ENCODE measurements at places on chromosomes 13 and 19.

DNA sequence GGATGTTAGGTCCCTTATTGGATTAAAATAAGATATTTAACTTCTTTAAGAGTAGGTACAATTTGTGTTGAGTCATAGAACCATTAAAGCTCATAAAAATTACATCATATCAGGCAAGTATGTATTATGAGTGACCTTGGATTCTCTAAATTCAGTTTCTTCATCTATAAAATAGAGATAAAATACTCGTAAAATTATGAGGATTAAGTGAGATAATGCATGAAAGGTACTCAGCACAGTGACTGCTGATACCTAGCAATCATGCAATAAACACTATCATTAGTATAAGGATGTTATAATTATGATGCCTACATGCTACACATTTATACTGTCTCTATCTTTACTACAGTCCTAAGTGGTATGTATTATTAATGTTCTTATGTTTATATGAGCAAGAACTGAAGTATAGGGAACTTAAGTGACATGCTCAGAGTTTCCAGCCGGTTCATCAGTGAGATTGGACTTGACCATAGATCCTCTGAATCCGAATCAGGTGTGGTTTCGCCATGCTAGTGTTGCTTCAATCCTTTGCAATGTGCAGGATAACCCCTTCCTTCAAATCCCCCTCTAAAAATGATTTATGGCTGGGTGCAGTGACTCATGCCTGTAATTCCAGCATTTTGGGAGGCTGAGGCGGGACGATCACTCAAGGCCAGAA, 22.9 kb upstream of the FRY start:
- no peak for DNase-seq

DNA sequence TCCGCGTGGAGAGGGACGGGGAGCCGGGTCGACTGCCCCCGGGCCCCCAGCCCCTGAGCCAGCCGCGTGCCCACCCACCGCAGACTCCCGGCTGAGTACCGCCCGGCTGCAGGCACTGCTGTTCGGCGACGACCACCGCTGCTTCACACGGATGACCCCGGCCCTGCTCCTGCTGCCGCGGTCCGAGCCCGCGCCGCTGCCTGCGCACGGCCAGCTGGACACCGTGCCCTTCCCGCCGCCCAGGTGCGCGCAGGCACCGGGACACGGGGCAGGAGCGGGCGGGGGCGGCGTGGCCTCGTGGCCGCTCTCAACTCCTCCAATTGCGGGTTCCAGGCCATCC, 1.6 kb downstream of the AMH start:
- no peak for DNase-seq

DNA sequence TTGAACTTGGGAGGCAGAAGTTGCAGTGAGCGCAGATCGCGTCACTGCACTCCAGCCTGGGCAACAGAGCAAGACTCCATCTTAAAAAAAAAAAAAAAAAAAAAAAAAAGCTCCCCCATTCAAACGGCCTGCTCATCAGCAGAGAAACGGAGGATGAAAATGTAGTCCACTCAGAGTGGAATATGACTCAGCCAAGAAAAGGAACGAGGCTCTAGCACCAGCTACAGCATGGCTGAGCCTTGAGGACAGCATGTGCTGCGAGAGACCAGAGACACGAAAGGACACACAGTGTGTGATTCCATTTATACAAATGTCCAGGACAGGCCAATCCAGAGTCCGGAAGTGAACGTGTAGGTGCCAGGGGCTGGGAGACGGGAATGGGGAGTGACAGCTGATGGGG, 18.1 kb upstream of the MIER2 start:
- no peak for DNase-seq

DNA sequence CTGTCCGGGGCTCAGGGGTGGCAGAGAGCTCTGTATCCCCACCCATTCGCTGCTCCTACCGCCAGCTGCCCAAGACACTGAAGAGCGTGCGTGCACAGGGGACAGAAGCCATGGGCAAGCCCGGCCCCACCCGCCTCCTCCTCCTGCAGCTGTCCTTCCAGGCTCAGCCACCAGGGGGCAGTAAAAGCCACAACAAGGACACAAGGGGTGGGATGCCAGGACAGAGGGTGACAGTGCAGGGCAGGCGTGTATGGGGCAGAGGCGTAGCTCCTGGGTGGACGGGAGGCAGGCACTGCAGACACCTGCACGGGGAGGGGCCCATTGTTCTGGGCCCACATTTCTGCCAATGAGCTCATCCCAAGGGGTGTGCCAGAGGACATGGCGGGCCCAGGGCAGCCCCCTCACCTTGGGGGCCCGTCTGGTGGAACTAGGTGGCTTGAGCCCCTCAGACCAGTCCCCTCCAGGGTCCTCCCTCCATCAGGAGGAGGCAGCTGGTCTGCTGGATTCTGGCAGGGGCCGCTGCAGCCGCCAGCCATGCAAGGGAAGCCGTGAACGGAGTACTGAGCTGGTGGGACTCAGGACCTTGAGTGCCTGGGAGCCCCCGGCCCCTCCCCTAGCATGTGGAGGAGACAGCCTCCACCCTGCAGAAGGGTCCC, 61.2 kb downstream of the MLLT1 start:
- peak; percentile 96 for DNase-seq

GRCh38 chr19:40599331-40599901, 1.8 kb upstream of the LTBP4 start:
- no peak for DNase-seq

DNA sequence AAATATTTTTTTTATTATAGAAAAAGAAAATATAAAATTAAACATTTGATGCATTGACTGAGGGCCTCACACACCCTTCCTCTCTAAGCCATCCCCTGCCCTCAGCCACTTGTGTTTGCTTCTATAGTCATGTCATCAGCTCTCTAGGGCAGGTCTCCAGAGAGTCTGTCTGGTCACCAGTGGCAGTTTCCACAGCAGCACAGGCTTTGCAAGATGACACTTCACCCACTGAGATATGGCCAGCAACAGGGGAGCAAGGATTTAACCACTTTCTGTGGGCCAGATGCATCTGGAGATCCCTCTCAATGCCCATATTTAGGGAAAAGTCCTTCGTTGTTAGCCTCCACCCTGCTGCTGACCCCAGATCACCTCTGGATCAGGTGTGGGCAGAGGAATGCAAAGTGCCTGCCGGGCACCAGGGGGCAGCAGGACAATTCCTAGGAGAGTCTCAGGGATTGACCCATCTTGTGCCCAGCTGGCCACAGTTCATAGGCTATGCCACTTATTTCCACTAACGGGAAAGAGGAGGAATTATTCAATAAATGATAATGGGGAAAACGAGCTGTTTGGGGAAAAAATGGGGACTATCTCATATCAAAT, 4.8 kb downstream of the ABCC4 start:
- peak; percentile 41 for DNase-seq

- DNase-seq, result no peak
These were observed 74.8 kb upstream of the IPO5 start for GRCh38 chr13:97878431-97879375.

GRCh38 chr19:14525729-14526128, 3.7 kb upstream of the TECR start:
- DNase-seq, result no peak

DNA sequence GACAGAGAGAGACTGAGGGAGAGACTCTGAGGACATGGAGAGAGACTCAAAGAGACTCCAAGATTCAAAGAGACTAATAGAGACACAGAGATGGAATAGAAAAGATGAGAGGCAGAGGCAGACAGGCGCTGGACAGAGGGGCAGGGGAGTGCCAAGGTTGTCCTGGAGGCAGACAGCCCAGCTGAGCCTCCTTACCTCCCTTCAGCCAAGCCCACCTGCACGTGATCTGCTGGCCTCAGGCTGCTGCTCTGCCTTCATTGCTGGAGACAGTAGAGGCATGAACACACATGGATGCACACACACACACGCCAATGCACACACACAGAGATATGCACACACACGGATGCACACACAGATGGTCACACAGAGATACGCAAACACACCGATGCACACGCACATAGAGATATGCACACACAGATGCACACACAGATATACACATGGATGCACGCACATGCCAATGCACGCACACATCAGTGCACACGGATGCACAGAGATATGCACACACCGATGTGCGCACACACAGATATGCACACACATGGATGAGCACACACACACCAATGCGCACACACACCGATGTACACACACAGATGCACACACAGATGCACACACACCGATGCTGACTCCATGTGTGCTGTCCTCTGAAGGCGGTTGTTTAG, 3.3 kb upstream of the F10 start:
- DNase-seq, result no peak

DNA sequence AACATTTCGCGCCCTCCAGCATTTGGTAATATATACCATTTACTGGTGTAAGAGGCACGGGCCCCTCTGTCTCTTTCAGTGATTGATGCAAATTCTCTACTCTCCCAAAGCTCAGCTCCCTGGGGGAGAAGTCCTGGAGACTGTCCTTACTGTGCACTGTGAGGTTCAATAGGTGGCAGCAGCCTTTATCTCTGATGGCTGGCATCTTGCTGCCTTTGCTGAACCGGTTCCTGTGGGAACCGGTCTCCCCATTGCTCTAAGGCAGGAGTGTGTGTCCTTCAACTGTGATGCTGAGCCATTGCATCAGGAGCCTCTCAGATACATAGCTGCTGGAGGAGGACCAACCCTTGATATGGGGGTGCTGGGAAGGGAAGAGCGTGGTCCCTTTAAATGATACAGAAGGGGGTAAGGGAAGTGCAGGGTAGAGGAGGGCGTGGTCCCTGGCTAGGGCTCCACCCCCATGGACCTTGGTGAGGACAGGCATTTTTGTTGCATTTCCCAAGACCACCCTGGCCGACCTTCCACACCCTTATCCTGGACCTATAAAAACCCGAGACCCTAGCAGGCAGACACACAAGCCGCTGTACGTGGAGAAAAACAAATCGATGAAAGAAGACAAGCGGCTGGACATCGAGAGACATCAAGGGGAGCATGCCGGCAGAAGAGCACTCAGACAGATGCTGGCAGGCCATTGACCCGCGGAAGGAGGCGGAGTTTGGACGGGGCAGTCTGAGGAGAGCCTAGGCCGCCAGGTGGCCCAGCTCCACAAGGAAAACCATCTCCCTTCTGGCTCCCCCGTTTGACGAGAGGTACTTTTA, 41.1 kb upstream of the GTF3A start:
- DNase-seq, result no peak

- no peak for DNase-seq
These were observed 710.4 kb downstream of the EFNB2 start for GRCh38 chr13:105825071-105825470.

GRCh38 chr19:56991912-56992311, 127.9 kb upstream of the USP29 start:
- DNase-seq, result no peak

DNA sequence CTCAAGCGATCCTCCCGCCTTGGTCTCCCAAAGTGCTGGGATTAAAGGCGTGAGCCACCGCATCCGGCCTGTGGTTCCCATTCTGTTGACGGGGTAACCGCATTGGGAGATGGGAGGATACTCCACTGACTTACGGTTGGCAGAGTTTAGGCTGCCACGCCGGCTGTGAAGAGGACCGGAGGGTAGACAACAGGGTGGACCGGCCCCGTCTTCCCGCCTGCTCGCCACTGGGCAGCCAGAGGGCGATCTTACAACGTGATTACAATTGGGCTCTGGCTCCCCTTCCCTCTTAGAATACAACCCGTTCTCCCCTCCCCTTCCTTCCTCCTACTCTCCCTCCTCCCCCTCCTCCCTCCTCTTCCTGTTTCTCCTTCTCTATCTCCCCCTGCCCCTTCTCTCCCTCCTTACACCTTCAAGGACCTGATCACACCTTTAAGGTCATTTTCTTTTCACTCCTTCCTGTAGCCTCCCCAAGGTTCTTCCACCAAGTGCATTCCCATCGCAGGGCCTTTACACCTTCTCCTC, 957 bp upstream of the CCDC194 start:
- peak; percentile 43 for DNase-seq

GRCh38 chr19:18502246-18502637, 19.6 kb downstream of the ELL start:
- no peak for DNase-seq

DNA sequence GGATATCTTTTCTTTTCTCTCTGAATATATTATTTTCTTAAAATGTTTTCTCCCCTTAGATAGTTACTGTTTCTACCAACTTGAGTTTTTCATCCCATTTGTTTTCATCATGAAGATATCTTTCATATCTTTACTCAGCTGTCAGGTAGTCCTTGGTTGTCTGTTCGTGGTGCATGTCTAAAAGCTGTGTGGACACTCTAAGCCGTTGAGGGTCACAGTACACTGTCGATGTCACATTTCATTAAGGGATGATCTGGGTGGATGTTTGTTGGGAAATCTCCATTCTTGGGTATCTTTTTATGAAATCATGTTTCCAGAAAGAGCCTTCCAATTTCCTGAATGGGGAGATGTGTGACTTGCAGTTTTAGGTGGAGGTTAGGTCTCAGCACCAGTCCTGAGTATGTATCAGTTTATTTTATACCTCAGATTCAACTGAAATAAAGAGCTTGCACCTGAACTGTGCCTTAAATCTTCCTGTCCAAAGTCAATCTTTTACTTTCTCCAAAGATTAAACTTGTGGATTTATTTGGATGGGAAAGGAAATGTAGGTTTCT, 23.2 kb downstream of the ZMYM2 start:
- DNase-seq, result no peak

DNA sequence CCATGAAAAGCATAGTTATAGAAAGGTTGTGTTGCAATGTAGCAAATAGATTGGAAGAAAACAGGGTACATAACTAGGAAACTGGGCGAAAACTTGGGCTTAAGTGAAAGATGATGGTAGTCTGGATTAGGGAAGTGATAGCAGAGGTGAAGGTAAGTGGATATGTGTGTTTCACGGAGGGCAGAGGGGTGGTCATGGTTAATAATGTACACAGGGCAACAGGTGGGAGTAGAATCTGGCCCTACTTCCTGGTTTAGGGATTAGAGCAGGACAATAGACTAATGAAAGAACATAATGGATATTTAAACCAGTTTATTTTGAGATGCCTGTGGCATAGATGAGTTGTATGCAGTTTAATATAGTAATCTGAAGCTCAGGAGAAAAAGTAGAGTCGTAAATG, 257.3 kb upstream of the SPRY2 start:
- DNase-seq, result no peak

GRCh38 chr19:17455308-17456123, 5.2 kb downstream of the NXNL1 start:
- peak; percentile 48 for DNase-seq

GRCh38 chr19:50248413-50248812, 45.0 kb downstream of the MYH14 start:
- no peak for DNase-seq

- DNase-seq, result no peak
These were observed 10.2 kb downstream of the PRPF31 start for GRCh38 chr19:54125713-54126112.

DNA sequence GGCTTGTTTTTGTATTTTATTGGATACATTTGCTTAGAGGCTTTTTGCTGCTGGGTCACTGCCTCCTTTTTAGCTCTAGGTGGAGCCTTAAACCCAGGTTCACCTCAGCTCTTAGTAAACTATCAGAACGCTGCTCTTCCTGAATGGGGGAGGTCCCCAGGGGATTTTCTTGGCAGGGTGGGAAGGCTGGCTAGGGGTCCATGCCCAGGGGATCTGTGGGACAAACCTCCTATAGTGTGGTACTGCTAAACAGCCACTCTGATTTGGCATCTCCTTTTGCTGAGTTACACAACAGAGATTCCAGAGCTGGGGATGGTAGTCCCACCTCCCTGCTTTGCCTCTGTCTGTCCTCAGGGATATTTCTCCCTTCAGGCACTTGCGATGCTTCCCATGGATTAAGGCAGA, 204.9 kb downstream of the ZIC5 start:
- DNase-seq, result no peak

All from retina (tissue), 1 donor.